ENCODE measurements at places on chromosomes 12 and 14.

GRCh38 chr12:50248883-50249282 lies 34.4 kb downstream of the LIMA1 start:
- no peak for DNase-seq

DNA sequence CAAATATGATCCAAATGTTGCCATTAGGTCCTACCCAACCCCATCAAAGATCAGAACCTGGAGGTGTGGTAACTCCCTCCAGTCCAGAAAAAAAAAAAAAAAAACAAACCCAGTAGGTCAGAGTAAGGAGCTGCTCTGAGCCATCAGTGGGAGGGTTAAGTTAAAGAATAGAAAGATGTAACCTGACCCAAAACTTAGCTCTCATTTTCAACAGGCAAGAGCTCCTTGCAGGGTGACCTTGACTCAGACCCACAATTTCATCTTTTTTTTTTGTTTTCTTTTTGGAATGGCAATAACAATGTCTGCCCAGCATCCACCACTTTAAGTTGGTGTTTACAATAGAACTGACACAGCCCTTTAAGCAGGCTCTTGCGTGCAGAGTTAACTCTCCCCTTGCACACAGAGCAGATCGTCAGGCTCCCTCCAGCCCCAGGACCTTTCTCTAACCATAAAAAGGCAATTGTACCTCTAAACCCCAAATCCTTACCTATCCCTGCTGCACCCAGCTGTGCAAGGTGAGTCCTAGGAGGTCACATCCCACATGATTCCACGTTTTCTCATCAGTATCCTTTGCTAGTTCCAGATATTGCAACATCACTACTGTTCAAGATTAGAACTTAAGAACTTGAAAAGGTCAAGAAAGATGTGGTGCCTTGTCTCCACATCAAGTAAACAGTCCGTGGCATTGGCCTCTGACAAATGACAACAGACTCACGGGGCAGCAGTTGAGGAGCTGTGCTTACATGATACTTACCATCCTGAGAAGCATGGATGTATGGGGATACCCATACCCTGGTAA lies 178.6 kb upstream of the EEA1 start:
- no peak for DNase-seq

GRCh38 chr12:24776861-24777260 lies 172.0 kb downstream of the BCAT1 start:
- DNase-seq = no peak

GRCh38 chr14:102502571-102502970 lies 7.0 kb downstream of the ANKRD9 start:
- no peak for DNase-seq

- DNase-seq = no peak
These were observed 114.7 kb downstream of the DAAM1 start for GRCh38 chr14:59303216-59303615.

- no peak for DNase-seq
These were observed 61.9 kb downstream of the CHGA start for GRCh38 chr14:92984896-92985295.

DNA sequence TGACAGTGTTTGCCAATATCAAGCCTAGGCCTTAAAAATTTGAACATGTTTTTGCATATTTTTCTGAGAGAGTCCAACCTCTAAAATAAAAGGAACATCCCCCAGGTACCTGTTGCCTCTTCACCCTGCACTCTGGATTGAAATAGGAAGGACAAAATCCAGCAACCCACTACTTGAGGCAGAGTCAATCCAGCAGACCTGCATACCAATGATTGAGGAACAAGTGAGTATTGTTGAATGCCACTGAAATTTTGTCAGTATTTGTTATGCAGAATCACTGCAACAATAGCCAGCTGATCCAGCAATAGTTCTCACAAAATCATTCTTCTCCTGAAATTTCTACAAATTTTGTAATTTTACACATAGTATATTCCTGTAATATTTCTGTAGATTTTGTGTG lies 460.6 kb upstream of the FOXG1 start:
- no peak for DNase-seq

- no peak for DNase-seq
These were observed 77.7 kb upstream of the KITLG start for GRCh38 chr12:88658009-88658408.

- DNase-seq = no peak
These were observed 17.1 kb downstream of the GMFB start for GRCh38 chr14:54471641-54472040.

GRCh38 chr14:78902010-78902623 lies 731.9 kb downstream of the NRXN3 start:
- DNase-seq = peak; percentile 41

GRCh38 chr12:54945082-54945481 lies 39.5 kb downstream of the TESPA1 start:
- no peak for DNase-seq

DNA sequence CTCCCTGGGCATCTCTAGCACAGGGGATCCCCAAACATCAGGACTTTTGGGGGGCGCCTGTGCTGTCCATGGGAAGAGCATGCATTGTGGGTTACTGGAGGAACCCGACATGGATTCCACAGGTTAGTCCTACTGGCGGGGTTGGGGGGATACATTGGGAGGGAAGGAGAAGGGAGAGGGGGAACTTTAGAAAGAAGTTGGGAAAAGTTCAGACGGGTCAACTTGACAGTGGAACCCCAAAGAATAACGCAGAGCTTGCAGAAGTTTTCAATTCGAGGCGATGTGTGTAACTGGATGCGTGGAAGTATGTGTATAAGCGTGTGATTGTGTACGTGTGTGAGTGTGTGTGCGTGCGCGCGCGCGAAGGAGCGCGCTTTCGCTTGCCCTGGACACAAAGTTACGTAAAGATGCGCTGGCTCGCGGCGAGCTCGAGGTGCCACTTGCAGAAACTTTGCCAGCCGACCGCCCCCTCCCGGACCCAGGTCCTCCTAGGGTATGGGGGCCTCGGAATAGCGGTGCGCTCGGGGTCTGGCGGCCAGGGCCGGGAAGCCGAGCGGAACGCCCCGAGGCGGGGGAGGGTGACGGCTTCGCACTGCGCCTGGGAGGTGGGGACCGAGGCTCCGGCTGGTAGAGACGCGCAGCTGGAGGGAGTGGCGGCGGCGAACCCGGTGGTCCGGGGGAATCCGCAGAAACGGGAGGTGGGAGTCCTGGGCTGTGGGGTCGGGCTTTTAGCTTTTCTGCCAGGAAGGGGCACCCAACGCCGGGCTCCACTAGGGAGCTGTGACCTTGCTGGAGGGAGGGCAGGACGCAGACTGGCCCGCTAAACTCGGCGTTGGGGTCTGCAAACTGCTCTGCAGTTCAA lies 669 bp downstream of the RFX4 start:
- DNase-seq = peak; percentile 78

GRCh38 chr14:94680862-94681288 lies 68.7 kb downstream of the SERPINA3 start:
- DNase-seq = peak; percentile 46
